ENCODE measurements at places on chromosomes 5 and 9.
A peak's percentile ranks its signal among the peaks of the same experiment; 100 is the strongest.

DNA sequence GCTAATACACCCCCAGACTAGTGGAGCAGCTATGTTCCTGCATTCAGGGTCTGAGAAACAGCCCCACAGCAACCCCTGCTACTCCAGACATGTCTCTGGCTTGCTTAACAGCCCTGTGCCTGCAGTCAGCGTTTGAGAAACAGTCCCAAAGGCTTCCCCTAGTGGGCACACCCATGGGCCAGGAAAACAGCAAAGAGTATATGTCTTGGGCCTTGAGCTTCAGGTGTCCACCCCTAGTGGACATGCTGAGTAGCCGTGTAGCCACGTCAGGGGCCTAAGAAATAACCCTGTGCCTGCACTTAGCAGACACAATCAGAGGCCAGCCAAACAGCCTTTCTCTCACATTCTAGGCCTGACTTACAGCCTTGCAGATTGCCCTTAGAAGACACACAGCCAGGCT lies 698.6 kb downstream of the PTPRD start:
- DNase-seq: no peak

- DNase-seq: no peak
Observed at GRCh38 chr9:71830929-71831328, 62.6 kb upstream of the CEMIP2 start.

DNA sequence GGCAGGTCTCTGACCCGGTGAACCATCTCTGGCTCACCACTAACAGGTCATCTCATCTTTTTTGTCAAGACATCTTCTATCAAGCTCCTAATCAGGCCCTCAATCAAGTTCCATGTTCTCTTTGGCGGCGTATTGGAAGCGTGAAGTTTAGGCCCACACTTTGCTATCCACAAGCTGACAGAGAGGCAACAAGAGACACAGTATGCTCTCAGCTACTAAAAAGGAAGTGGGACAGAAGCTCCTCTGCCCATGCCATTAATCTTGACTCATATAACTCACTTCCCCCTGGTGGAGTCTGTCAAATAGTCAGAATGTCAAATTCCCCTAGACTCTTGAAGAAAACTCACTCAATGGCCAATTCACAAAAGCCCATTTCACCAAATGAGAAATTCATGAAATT lies 77.6 kb upstream of the TMC1 start:
- peak; percentile 52 for DNase-seq

DNA sequence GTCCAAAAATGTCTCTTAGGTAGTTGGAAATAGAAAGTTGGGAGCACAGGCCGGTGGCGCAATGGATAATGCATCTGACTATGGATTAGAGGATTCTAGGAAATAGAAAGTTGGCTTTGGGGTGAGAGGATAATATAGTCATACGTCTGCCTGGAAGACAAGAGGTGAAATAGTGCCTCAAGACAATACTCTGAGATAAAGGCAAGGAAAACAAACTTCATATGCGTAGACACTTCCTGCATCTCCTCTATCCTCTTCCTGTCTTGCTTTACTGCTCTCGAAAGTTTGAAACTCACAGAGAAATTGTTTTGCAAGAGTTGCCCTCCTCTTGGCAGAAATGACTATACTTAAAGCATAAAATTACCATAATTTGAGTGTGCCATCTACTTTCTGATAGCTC lies 153.2 kb upstream of the FBXL7 start:
- DNase-seq: no peak

DNA sequence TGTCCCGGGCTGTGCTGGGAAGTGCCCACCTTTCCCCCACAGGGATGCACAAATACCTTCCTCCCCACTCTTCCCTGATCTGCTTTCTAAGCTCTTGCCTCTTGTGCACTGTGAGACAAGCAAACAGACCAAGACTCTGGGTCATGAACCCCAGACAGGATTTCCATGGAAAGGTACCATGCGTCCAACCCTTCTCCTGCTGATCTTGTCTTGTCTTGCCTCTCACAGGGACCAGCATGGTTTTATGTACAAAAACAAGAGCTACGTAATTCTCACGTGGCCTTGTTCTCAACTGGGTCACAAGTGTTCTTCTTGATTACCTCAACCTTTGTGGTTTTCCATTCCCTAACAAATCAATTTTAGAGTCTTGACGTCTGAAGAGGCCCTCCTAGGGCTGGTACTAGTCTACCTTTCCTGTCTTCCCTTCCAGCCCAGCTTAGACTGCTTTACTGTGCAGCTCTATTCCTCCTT lies 176.5 kb upstream of the MAP3K1 start:
- DNase-seq: no peak

- DNase-seq: peak; percentile 98
Observed at GRCh38 chr5:151696470-151697061, 9.9 kb upstream of the SPARC start.

Measured in EL (cell line).